ENCODE measurements at places on chromosomes 6 and 20.

DNA sequence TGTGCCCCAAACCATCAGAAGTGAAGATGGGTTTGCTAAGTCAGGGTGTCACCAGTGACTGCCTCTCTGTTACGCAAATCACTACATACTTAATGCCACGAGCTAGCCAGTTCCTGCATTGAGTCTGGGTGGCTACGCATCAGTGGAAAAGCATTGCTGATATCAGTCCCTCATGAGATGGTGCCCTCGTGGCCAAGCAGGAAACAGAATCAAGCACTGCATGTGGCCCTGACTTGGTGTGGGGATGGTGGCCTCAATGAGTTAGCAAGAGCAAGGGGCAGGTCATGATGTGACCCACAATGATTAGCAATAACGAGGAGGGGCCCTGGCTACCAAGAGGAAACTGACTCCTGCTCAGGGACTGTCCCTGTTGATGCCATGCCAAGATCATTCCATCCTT lies 51.6 kb upstream of the FNDC1 start:
- no peak for DNase-seq

GRCh38 chr20:25035921-25036320 lies 22.0 kb downstream of the ACSS1 start:
- DNase-seq = no peak

DNA sequence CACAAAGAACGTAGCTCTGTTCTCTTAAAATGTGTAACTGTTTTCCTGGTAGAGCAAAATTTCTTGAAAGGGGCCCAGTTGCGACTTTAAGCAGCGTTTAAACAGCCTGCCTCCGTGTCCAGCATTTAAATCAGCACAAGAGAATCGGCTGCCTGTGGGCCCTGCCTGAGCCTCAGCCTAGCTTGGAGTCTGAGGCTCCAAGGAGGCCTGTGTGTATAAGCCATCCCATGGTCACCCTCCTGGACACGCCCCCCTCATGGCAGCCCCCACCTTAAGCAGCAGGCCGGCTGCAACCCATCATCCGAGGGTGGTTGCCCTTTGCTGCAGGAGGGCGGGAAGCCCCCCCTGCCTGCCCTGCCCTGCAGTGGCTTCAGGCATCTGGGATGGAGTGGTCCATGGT lies 18.9 kb downstream of the SDCBP2 start:
- no peak for DNase-seq

GRCh38 chr6:110526726-110527125 lies 50.3 kb upstream of the SLC22A16 start:
- DNase-seq = no peak

GRCh38 chr20:48861444-48861843 lies 33.6 kb upstream of the PREX1 start:
- DNase-seq = no peak

- DNase-seq = no peak
These were observed 83.1 kb downstream of the GRM1 start for GRCh38 chr6:146111881-146112450.

DNA sequence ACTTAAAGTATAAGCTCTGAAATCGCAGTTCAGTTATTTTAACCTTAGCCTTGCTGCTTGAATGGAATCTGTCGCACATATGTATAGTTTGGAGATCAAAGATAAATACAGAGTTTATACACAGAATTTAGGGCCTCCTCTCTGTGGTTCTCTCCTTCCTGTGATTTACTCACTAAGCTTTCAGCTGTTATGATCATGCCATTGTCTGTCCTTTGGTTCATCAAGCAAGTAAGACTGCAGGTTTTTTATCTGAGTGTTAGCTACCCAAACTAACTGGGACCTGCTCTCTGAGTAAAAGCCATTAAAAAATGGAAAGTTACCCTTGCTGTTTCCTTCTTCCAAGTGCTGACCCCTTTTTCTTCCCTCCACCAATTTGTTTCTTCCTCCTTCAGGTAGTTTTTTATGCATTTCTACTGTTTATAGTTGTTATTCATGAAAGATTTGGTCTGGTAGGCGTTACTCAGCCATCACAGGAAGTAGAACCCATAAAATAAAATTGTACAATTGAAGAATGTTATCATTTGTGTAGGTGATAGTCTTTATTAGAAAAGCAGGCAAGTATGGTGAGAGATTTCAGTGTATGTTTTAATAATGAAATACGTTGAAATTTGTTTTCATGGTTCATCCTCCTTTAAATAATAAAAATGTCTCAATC lies 33.7 kb upstream of the SUMO4 start:
- DNase-seq = no peak

DNA sequence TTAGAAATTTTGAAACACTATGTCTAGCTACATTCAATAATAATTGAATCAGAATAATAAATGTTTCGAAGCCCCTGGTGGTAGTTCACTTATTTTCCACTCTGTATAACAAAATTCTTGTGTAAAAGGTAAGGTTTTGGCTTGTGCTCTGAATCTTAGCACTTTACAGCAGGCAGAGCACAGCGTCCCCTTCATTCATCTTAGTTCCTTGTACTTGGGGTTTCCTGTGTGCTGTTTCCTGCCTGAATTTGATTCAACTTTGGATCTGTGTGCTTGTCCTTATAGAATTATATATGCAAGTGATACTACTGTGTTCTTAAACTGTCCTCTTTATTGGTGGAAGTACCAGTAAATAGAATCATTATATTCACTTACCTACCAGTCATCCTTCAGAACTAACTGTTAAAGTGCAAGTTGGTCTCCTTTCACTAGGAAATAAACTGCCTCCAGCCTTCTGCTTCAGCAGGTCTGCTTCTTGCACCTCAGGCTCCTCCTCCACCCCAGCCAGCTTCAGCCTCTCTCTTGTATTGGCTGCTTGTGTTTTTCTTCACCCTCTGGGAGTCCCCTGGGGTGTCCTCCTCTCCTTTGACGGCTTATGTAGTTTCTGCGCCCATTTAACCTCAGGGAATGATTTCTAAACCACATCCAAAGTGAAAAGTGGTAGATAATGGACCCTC lies 28.8 kb upstream of the TULP4 start:
- DNase-seq = no peak

DNA sequence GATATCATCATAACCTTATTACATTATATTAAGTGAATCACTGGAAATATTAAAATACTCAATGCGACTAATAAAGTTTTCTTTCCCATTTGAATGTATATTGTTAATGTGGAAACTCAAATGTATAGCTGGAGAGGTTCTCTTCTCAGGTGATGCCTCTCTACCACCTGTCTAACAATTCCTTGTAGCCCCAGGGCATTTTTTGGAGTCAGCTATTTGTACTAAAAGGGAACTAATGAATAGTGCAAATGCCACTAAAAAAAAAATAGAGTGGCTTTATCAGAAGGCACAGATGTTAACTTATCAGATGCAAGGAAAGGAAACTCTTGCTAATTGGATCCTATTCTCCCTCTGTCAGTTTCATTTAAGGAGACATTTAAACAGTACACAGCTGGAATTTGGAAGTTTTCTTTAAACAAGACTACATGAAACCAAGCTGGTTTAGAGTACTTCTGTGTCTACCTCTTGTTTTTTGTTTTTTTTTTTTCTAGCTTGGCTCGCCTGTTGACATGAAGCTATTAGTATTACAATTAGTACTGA lies 897.0 kb upstream of the SLC35B3 start:
- no peak for DNase-seq

DNA sequence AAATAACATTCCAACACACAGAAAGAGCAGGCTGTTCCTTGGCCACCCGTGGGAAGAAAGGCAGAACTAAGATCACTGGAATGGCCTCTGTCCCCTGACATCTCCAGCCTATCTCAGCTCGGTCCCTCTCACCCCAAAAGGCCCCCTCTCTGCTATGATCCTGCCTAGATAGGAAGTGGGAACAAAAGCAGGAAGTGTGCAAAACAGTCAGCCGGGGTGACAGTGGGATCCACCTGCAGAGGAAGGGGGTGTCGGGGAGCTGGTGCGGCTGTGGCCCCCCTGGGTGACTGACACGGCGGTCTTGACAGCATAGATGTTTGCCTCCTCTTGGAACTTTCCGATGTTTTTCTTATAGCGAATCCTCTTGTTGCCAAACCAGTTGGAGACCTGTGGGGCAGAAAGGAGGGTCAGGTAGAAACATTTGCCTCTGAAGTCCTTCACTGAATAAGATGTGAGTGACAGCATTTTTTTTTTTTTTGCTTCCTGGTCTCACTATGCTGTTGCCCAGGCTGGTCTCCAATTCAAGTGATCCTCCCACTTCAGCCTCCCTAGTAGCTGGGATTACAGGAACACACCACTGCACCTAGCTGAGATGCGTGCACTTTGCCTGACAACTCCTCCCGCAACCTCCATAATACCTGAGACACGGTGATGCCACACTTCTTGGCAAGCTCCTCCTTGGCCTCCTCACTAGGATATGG lies 2.8 kb downstream of the PBX2 start:
- DNase-seq = no peak

GRCh38 chr6:53335224-53335994 lies 13.3 kb downstream of the ELOVL5 start:
- no peak for DNase-seq

GRCh38 chr6:150332939-150333584 lies 35.8 kb upstream of the IYD start:
- no peak for DNase-seq

GRCh38 chr6:11328613-11329247 lies 96.3 kb upstream of the NEDD9 start:
- no peak for DNase-seq

- peak; percentile 3 for DNase-seq
These were observed 8.5 kb upstream of the ANGPT4 start for GRCh38 chr20:924639-925038.

- DNase-seq = no peak
These were observed 577.1 kb downstream of the HACE1 start for GRCh38 chr6:104282581-104282980.

GRCh38 chr6:157538168-157538567 lies 157.2 kb downstream of the ZDHHC14 start:
- DNase-seq = no peak

- no peak for DNase-seq
These were observed 230.7 kb upstream of the THEMIS start for GRCh38 chr6:128131566-128131965.

- DNase-seq = no peak
These were observed 112.8 kb upstream of the ARMC2 start for GRCh38 chr6:108735310-108736001.

DNA sequence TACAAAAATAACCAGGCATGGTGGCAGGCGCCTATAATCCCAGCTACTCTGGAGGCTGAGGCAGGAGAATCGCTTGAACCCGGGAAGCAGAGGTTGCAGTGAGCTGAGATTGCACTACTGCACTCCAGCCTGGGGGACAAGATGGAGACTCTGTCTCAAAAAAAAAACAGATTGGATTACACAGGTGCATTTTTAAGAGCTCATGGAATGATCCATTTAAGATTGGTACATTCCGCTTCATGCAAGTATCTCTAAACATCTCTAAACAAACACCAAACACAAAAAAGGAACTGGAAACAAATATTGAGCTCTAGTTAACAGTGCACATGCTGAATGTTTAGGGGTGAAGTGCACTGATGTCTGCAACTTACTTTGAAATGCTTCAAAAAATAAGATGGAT lies 154.3 kb downstream of the GRM4 start:
- no peak for DNase-seq

- no peak for DNase-seq
These were observed 184.8 kb downstream of the HIVEP2 start for GRCh38 chr6:142760152-142760551.

DNA sequence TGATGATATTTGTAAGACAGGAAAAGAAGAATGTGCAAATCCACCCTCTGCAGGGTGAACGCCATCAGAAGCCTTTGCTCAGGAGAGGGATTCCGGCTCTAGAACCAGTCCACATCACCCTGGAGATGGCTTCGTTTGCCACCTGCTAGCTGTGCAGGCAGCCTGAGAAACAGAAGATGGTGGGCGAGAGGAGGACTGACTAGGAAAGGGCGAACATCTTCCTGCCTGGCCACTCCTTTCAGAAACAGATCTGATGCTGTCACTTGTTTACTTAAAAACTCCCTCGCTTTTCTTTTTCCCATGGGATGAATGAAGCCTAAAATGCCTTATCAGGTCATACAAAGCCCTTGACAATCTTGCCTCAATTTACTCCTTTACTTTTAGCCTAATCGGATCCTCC lies 1.2 kb downstream of the PTPRA start:
- DNase-seq = peak; percentile 24

- DNase-seq = no peak
These were observed 23.0 kb downstream of the CCNC start for GRCh38 chr6:99545442-99545841.

- no peak for DNase-seq
These were observed 16.7 kb downstream of the DYNLT1 start for GRCh38 chr6:158627940-158628211.

GRCh38 chr6:165049362-165049761 lies 260.0 kb downstream of the C6orf118 start:
- no peak for DNase-seq

DNA sequence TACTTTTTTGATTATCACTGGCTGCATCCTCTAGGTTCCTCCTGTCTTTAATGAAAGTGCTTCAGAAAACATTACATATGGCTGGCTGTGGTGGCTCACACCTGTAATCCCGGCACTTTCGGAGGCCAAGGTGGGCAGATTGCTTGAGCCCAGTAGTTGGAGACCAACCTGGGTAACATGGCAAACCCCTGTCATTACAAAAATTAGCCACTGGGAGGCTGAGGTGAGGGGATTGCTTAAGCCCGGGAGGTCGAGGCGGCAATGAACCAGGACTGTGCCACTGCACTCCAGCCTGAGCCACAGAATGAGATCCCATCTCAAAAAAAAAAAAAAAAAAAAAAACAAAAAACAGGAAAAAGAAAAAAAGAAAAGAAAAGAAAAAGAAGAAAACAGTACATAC lies 35.3 kb downstream of the BEND3 start:
- no peak for DNase-seq

GRCh38 chr6:116409756-116410155 lies 39.0 kb downstream of the DSE start:
- DNase-seq = no peak

DNA sequence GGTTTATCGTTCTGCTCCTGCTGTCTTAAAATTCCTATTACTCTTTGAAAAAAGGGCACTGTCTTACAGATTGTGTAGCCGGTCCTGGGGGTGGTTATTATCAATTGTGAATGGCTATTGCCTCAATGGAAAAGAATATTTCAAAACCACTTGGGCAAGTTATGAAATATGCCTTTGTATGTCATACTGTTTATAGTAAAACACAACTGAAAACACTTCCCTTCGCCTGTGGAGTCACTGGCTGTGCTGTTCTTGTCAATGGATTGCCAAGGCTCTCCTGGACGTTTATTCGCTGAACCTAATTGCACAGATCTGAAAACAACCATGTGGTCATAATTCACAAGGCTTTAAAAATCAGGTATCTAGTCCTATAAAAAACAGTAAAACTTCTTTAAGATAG lies 47.8 kb upstream of the TAGAP start:
- no peak for DNase-seq

DNA sequence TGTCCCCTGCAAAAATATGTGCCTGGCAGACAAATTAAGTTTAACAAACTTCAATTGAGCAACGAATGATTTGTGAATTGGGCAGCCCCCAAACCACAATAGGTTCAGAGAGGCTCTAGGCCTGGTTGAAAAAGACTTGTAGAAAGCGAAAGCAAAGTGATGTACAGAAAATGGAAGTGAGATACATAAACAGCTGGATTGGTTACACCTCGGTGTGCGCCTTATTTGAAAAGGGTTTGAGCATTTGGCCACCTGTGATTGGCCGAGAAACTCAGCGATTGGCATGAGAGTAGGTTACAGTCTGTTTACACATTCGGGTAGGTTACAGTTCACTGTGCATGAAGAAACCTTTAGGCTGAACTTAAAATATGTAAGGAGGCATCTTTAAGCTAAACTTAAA lies 136.9 kb downstream of the CD83 start:
- DNase-seq = no peak
